ENCODE measurements at places on chromosomes 1 and 21.

GRCh38 chr1:6037338-6037762, 8.3 kb upstream of the KCNAB2 start:
- peaks cover 3% of the 10 kb centered on the region for H3K27me3 ChIP-seq
- no peaks in the 10 kb centered on the region for H3K4me1 ChIP-seq
- DNase-seq = no peak
- no peaks in the 10 kb centered on the region for H3K36me3 ChIP-seq

GRCh38 chr1:214018386-214019268, 30.9 kb downstream of the PROX1 start:
- no peak overlapping the region for H3K4me3 ChIP-seq
- no peaks in the 10 kb centered on the region for H3K36me3 ChIP-seq
- H3K27ac ChIP-seq = no peak overlapping the region
- no peak for DNase-seq

- H3K27ac ChIP-seq = no peak overlapping the region
- DNase-seq = no peak
- H3K36me3 ChIP-seq = no peaks in the 10 kb centered on the region
- H3K4me3 ChIP-seq = no peak overlapping the region
Measured at GRCh38 chr1:114155706-114156105, 2.0 kb upstream of the SYT6 start.

GRCh38 chr1:93976291-93976690, 67.1 kb upstream of the GCLM start:
- no peaks in the 10 kb centered on the region for H3K4me1 ChIP-seq
- no peak overlapping the region for H3K4me3 ChIP-seq
- H3K36me3 ChIP-seq = no peaks in the 10 kb centered on the region
- H3K27ac ChIP-seq = no peak overlapping the region
- no peak for DNase-seq

DNA sequence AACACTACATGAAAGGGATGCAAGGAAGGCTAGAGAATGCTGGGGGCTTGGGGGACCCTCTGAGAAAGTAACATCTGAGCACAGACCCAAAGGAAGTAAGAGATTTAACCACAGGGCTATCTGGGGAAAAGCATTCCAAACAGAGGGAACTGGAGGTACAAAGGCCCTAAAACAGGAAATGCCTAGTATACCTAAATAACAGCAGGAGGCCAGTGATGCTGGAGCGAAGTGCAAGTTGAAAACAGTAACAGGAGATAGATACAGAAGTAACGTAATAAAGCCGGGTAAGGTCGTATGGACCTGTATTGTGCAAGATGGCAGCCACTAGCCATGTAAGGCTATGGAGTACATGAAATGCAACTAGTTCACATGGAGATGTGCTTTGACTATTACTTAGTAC, 52.1 kb downstream of the CD34 start:
- peaks cover 24% of the 10 kb centered on the region for H3K4me1 ChIP-seq
- no peaks in the 10 kb centered on the region for H3K27me3 ChIP-seq
- H3K36me3 ChIP-seq = peaks cover 7% of the 10 kb centered on the region
- H3K4me3 ChIP-seq = no peak overlapping the region

GRCh38 chr1:107343601-107344000, 202.8 kb downstream of the NTNG1 start:
- no peak overlapping the region for H3K27ac ChIP-seq
- no peaks in the 10 kb centered on the region for H3K4me1 ChIP-seq
- no peaks in the 10 kb centered on the region for H3K36me3 ChIP-seq
- H3K27me3 ChIP-seq = no peaks in the 10 kb centered on the region
- no peak for DNase-seq

DNA sequence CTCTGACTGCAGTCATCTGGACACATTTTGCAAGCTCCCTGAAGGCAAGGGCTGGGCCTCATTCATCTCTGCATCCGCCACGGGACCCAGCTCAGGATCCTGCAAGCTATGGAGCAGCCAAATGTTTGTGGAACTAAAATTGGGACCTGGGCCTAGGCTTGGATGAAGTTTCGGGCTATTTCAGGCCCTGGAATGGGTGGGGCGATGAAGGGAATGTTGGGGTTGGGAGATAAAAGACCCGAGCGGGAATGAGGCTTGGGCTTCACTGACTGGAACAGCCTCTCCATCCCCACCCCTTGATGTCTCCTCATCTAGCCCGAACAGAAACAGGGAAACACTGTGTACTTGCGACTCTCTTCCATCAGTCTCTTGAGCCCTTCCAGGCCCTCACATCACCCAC, 7.3 kb upstream of the AHCYL1 start:
- H3K36me3 ChIP-seq = no peaks in the 10 kb centered on the region
- DNase-seq = no peak
- H3K27ac ChIP-seq = no peak overlapping the region

GRCh38 chr1:38444311-38444710, 397.7 kb upstream of the POU3F1 start:
- H3K4me3 ChIP-seq = no peak overlapping the region
- no peaks in the 10 kb centered on the region for H3K27me3 ChIP-seq
- no peak overlapping the region for H3K27ac ChIP-seq
- H3K36me3 ChIP-seq = no peaks in the 10 kb centered on the region

- no peak overlapping the region for H3K27ac ChIP-seq
- H3K27me3 ChIP-seq = no peaks in the 10 kb centered on the region
- no peaks in the 10 kb centered on the region for H3K36me3 ChIP-seq
- no peak for DNase-seq
- H3K4me3 ChIP-seq = no peak overlapping the region
Measured at GRCh38 chr1:15303935-15304334, 56.9 kb downstream of the FHAD1 start.

DNA sequence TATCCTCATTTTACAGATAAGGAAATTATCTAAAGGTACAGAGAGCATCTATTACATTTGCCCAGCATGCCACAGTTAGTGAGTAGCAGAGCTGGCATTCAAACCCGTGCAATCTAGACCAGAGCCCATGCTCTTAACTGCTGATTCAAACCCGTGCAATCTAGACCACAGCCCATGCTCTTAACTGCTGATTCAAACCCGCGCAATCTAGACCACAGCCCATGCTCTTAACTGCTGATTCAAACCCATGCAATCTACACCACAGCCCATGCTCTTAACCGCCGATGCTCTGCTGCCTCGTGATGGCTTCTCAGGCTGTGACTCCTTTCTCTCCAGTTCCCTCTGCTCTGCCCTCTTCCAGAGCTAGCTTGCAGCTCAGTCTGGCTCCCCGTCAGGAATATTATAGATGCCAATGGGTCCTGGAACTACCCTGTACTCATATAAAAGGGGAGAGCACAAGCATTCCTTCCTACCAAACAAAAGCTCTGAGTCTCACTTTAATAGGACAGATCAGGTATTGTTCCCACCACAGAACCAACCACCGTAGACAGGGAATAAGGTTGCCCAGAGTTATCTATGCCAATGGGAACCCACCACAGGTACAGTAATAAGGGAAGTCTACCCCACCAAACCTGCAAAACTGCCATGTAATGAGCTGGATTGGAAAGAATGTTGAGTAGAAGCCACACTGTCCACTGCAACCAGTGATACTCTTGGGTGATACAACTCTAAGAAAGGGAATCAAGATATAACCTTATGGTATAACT, 78.4 kb downstream of the SMYD3 start:
- H3K4me3 ChIP-seq = no peak overlapping the region
- no peak for DNase-seq
- no peaks in the 10 kb centered on the region for H3K36me3 ChIP-seq
- no peaks in the 10 kb centered on the region for H3K4me1 ChIP-seq

DNA sequence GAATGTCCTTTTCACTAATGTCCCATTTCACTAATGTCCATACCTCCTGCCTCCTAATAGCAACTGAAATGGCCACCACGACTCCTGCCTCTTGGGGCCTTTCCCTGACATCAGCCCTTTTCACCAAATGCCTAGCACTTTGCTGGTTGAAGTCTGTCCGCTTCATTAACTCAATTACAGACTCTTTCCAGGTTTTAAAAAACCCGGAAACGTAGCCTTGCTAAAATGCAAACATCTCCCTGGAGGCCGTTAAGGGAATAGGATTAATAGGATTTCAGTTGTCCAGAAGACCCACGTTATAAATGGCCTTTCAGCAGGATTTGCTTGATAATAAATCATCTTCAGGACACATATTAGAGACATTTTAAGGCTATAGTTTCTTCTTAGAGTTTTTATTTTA, 25.7 kb upstream of the ERO1B start:
- H3K27ac ChIP-seq = no peak overlapping the region
- DNase-seq = peak; percentile 44
- no peaks in the 10 kb centered on the region for H3K4me1 ChIP-seq
- no peaks in the 10 kb centered on the region for H3K27me3 ChIP-seq
- H3K4me3 ChIP-seq = no peak overlapping the region

GRCh38 chr1:167957710-167958109, 20.8 kb upstream of the MPC2 start:
- H3K4me1 ChIP-seq = no peaks in the 10 kb centered on the region
- no peak overlapping the region for H3K27ac ChIP-seq
- H3K27me3 ChIP-seq = no peaks in the 10 kb centered on the region
- no peak overlapping the region for H3K4me3 ChIP-seq

GRCh38 chr1:202145068-202145743, 669 bp upstream of the ARL8A start:
- peak overlapping the region; percentile 69 for H3K4me3 ChIP-seq
- H3K36me3 ChIP-seq = no peaks in the 10 kb centered on the region
- peak overlapping the region; percentile 86 for H3K27ac ChIP-seq
- no peaks in the 10 kb centered on the region for H3K27me3 ChIP-seq

GRCh38 chr1:159113596-159114433, 37.2 kb upstream of the AIM2 start:
- no peak for DNase-seq
- H3K4me1 ChIP-seq = no peaks in the 10 kb centered on the region
- no peak overlapping the region for H3K4me3 ChIP-seq
- no peak overlapping the region for H3K27ac ChIP-seq

- DNase-seq = no peak
- no peaks in the 10 kb centered on the region for H3K27me3 ChIP-seq
- no peak overlapping the region for H3K4me3 ChIP-seq
- H3K36me3 ChIP-seq = no peaks in the 10 kb centered on the region
- H3K4me1 ChIP-seq = no peaks in the 10 kb centered on the region
Measured at GRCh38 chr1:4838231-4838630, 183.8 kb downstream of the AJAP1 start.

DNA sequence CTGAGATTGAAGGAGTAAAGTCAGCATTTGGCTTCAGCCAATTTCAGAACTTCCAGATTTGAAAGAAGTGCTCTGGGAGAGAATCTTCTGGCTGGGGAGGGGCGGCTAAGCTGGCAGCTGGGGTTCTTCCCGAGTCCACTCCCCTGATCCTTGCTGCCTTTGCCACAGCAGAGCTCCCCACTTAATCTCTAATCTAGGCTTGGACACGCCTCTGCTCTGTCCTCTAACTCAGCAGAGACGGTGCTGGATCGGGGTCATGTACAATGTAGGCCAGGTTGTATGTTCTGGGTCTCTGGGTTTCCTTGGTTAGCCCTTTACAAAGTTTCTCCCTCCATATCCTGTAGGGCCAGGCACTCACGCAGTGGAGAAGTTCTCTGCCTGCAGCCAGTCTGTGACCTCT, 10.1 kb upstream of the GSTM3 start:
- no peak overlapping the region for H3K4me3 ChIP-seq
- no peak for DNase-seq
- H3K36me3 ChIP-seq = no peaks in the 10 kb centered on the region
- H3K4me1 ChIP-seq = no peaks in the 10 kb centered on the region
- no peaks in the 10 kb centered on the region for H3K27me3 ChIP-seq

GRCh38 chr1:16605213-16605525, 8.2 kb downstream of the NBPF1 start:
- DNase-seq = no peak
- H3K4me1 ChIP-seq = no peaks in the 10 kb centered on the region
- H3K27me3 ChIP-seq = no peaks in the 10 kb centered on the region

DNA sequence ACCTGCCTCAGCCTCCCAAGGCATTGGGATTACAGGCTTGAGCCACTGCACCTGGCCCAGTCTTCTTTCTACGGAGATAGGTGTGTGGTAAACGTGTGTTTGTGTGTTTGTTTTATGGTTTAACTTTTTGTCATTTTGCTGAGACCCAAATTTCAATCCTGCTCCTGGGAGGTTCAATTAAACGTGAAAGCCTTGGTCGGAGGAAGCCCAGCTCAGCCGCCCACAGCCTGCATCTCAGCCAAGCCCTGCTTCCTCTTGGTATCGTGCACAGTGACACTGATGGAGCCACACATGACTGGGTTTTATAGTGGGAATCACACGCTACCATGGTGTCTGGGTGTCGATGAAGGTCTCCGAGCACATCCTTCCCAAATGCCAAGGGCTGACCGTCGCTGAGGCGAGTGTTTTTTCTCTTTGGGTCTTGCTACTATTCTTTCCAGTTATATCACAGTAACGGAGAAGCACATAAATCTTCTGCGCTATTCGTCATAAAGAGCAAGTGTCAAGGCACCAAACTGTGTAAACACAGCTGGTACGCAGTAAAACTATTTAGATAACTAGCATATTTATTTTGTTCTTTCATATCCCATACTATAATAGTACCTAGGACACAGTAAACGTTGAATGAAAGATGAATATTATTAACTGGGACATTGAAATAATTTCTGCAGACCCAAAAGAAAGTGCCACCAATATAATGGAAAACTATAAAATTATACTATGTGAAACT, 39.3 kb downstream of the HLCS start:
- no peaks in the 10 kb centered on the region for H3K4me1 ChIP-seq
- H3K27ac ChIP-seq = no peak overlapping the region
- H3K4me3 ChIP-seq = no peak overlapping the region
- no peak for DNase-seq
- no peaks in the 10 kb centered on the region for H3K27me3 ChIP-seq

DNA sequence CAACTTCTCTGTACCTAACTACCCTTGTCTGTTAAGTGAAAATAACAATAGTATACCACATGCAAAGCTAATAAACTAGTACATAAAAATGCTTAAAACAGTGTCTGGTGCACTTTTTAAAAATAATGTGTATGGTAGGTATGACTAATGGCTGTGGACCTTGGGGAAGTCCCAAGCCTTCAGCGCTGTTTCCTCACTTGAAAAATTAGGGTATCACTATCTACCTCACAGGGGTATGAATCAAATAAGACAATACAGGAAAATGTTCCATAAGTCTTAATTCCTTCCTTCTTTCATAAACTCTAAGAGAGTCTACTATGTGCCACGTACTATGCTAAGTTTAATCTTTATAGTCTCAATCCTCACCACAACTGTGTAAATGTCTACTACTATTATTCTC, 32.0 kb downstream of the EGLN1 start:
- peaks cover 13% of the 10 kb centered on the region for H3K4me1 ChIP-seq
- DNase-seq = no peak
- H3K27ac ChIP-seq = no peak overlapping the region
- no peak overlapping the region for H3K4me3 ChIP-seq
- no peaks in the 10 kb centered on the region for H3K36me3 ChIP-seq

DNA sequence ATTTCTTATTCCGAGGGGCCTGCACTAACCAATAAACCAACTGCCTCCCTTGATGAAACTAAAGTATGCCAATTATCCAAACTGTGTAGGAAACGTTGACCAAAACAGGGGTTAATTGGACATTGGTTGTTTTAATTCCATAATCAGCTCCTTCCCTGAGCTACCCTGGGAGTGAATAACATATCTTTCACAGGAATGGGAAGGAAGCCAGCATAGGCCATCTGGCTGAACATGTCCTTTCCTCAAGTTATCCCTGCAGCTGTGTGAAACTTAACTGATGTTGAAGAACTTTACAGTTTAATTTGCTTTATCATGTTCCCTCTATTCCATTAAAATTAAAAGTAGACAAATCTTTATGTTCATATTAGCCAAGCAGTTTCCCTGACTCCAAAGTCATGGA, 75.4 kb downstream of the NRIP1 start:
- DNase-seq = no peak
- no peaks in the 10 kb centered on the region for H3K27me3 ChIP-seq
- H3K27ac ChIP-seq = no peak overlapping the region
- H3K4me1 ChIP-seq = no peaks in the 10 kb centered on the region

Measured in kidney (tissue), 22 donors.